ENCODE measurements at places on chromosomes 2 and 18.
A peak's percentile ranks its signal among the peaks of the same experiment; 100 is the strongest.

- no peak for DNase-seq
These were observed 186.2 kb downstream of the STK39 start for GRCh38 chr2:168060986-168061750.

- no peak for DNase-seq
These were observed 179.0 kb downstream of the ASXL3 start for GRCh38 chr18:33757037-33757436.

GRCh38 chr2:196891136-196891535, 35.4 kb downstream of the PGAP1 start:
- DNase-seq: no peak

DNA sequence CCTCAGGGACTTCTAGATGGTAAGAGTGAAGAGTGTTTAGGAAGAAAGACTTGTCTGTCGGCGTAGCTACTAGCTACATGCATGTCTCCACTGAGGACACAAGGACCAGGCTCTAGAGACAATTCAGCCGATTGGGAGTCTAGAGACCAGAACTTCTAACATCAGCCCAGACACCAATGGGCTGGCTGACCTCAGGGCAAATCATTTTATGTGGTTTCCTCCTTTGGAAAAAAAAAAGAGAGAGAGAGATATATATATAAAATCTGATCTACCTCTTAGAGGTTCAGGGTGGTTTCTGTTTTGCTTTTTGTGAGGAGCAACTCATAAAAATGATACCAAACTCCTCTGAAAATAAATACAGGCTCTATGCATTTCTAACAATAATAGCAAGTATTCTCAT, 212.8 kb downstream of the BCL2 start:
- DNase-seq: no peak

GRCh38 chr2:73582364-73582763, 59.9 kb downstream of the NAT8 start:
- no peak for DNase-seq

- no peak for DNase-seq
These were observed 31.1 kb downstream of the EPAS1 start for GRCh38 chr2:46328291-46328690.

DNA sequence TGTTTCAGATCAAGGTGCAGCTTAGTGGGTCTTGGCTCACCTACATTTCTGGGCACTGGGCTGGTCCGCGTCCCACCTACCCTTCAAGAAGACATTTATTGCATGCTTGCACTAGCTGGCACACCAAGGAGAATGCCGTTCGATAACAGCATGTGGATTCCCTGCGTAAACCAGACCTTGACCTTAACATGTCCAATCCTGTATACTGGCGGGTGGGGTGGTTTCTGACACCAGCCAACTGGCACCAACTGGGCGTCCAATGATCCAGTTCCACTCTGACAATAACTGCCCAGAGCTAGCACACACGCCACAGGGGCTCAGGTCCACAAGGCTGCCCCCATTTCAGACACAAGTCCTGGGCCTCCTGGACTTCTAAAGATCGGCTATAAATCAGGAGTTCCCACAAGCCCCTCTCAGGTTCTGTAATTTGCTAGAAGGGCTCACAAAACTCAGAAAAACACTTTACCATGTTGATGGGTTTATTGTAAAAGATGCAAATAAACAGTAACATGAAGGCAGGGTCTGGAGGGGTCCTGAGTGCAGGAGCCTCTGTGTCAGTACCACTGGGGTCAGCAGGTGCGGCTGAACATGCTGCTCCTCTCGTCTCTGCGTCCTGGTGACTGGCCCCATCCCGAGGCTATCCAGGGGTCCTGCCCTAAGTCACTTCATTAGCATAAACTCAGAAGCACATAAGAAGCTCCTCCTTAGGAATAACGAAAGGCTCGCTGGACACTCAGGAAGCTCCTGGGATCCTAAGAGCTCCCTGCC, 161.8 kb downstream of the HDAC4 start:
- DNase-seq: no peak

DNA sequence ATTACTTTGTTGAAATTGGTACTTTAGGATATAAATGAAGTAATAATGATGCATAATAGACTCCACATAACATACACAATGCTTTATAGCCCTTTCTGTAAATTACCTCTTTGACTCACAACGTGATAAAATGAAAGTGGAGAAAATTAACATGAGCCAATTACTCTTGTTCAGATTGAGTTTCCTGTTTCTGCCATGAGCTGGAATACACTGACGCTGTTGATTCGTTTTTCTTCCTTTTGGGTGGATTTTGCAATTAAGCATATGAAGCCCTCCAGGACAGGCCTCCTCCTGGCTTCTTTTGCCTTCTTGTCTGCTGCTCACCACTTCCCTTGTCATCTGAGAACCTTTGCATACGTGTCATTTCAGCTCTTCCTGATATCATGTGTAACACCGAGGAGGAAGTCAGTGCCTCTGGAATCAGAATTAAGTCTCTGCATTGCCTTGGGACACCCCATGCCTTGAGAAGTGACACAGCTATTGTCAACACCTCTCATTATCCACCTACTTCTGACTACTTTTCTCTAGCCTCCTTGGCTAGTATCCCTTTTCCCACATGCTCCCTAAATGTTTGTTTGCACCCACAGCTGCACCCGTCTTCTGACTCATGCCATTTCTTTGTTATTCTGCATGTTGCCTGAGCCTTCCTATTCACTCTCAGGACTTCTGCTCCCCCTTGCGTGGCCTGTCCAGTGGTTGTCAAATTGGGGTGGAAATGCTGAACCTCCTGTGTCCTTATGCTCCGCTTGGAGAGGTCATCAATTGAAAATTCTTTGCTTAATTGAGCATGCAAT, 134.1 kb downstream of the FMNL2 start:
- DNase-seq: peak; percentile 53

DNA sequence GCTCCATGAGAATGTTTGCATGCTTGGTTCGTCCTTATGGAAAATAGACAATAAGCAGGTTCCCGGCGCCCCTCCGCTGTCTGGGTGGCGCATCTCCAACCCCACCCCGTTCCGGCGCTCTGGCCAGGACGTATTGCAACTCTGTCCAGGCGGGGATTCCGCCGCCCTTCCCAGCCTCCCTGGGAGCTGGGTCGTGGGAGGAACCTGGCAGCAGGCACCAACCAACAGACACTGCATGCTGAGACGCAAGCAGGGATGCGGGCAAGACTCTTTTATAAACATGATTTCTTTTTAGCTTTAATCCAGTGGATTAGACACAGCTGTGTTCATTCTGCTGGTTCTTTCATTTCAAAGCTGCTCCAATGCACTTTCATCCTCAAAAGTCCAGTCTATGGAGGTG, 240.2 kb downstream of the SH3BP4 start:
- no peak for DNase-seq

DNA sequence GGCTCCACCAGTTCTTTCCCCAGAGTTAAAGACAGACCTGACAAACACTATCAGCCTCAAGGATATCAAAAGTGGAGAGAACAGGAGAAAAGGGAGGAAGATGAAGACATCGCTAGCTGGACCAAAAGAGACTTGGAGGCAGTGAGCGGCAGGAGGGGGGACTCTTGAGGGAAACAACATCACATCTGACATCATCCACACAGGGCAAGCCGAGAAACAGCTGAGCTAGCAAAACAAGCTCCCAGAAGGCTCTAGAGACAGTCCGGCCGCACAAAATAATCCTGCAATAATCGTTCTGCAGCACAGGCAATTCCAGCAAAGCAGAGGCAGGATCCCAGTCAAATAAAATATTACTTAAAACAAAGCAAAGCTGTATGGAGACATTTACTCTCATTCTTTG, 239.8 kb downstream of the EN1 start:
- DNase-seq: no peak

- peak; percentile 33 for DNase-seq
These were observed 48.1 kb upstream of the RAPH1 start for GRCh38 chr2:203583084-203583695.

DNA sequence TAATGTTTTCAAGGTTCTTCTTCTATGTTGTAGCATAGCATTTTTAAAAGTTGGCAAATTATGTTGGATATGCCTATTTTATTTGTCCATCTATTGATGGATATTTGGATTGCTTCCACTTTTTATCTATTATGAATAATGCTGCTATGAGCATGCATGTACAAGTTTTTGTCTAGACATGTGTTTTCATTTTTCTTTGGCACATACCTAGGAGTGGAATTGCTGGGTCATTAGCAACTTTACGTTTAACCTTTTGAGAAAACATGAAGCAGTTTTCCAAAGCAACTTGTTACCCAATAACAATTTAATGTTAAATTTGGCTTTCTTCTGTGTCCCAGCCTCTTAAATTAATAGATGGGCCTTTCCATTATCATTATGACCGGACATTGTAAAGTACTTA, 30.3 kb downstream of the DNAH6 start:
- DNase-seq: no peak

GRCh38 chr2:24285484-24286152, 74.7 kb downstream of the ITSN2 start:
- no peak for DNase-seq

Data from kidney capillary endothelial cell (primary cell).